Right cardiac atrium (tissue), 5 donors: ENCODE measurements at places on chromosomes 4 and X. TPM values are rescaled to one million over a fixed set of nuclear protein-coding genes. Genes with fewer than 3 reads are reported as not detected.

DNA sequence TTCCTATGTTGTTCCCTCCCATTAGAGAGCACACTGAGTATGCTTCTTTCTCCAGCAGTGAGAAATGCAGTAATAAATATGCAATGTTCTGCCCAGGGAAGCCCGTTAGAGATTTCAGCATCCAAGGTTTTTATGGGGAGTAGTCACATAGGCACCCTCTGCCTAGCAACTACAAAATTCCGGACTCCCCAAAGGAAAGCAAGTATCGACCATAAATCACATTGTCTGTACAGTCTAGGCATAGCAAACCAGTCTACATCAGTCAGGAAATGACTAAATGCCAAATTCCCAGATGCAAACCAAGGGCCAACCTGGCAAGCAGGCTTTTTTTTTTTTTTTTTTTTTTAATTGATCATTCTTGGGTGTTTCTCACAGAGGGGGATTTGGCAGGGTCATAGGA, 34.8 kb downstream of the GPR101 start:
- no peak for DNase-seq

DNA sequence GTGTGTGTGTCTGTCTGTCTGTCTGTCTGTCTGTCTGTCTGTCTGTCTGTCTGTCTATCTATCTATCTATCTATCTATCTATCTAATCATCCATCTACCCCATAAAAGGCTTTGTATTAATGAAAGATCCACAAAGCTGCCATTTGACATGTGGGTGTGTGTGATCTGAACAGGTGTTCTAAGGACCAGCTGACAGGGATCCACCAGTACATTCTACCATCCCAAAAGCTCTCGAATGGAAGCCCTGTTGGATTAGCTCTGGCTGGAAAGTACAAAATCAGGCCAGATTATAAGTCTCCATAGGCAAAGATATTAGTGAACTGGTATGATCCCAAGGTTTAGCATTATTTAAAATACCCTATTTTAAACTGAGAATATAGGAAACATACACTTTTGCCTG, 299.3 kb downstream of the CAMK2D start:
- DNase-seq = no peak

DNA sequence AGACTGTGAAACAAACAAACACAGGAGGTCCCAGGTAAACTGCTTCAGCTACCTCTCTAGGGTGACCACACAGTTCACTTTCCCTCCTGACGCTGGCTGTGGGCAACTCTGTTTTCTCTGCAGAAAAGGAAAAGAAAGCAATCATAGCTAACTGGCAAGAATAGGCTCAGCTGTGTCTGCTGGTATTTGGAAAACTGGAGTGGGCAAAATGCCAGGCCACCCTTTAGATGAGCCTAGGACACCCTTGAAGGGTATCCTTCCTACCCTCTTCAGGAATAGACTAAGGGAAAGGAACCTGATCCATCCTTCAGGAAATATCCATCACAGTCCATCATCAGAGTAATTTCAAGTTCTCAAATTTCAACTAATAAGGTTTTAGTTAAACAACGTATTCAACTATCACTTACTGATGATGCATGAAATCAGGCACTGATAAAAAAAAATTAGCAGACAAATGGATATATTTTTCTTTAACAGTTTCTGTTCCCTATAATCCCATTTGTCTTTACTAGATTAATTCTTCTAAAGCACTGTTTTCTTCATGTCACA, 60.9 kb downstream of the CAMK2D start:
- no peak for DNase-seq

- DNase-seq = no peak
These were observed 23.9 kb upstream of the TMSB4X start for GRCh38 chrX:12950851-12951594.

- DNase-seq = no peak
These were observed 2.9 kb upstream of the ATOH1 start for GRCh38 chr4:93825551-93826216.

DNA sequence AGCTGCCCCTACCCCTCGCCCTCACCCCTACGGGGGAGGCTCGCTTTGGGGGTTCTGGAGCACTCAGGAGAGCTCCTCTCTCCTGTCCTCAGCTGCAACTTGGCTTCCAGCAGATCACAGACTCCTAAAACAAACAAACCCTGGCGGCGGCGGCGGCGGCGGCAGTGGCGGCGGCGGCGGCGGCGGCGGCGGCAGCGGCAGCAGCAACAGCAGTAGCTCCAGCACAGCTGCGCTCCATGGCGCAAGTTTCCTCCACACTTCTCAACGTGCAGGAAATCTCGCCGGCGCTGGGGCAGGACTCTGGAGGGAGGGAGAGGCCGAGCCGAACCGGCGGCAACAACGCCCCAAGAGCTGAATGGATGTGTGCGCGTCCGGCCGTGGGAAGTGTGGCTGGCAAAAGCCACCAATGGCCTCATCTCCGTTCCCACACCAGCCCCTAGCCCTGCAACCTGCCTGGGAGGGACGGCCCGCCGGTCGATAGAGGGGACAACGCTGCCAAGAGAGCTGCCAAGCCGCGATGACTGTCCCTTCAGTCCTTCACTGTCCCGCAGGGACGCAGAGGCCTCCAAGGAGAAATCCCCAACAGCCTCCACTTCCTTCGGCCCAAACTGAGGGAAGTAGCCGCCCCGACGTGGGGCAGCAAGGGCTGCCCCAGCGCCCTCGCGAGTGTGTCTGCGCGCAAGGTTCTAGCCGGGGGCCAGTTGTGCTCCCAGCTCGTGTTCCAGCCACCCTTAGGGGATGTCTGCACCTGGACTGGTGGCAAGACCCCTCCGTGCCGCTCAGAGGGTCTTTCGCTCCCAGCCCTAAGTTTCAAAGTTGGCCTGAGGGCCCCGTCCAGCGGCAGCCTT, 775 bp downstream of the SHROOM4 start:
- DNase-seq = peak; percentile 81

DNA sequence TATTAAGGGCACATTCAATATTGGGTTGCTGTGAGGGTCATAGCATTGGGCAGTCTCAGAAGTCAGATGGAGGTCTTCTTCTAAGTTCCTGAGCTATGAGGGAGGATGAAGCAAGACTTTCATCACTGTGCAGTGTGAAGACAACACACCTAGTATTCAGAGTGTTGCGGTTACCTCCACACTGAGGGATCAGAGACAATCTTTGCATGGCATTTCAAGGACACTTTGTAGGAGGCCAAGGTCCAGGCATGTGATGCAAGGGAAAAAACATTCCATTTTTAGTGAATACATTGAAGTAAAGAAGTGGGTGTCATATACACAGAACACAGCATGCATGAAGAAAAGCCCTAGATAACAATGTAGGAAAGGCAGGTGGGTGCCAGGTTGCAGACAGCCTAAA, 481.2 kb upstream of the DIPK2B start:
- no peak for DNase-seq

- DNase-seq = no peak
These were observed 248.6 kb upstream of the JADE1 start for GRCh38 chr4:128560754-128561495.

GRCh38 chrX:118839334-118839958, 15.8 kb downstream of the ZCCHC12 start:
- DNase-seq = peak; percentile 91

GRCh38 chr4:106062452-106062875, 167.2 kb downstream of the NPNT start:
- DNase-seq = no peak

GRCh38 chr4:76990288-76991080, 40.9 kb downstream of the SEPTIN11 start:
- no peak for DNase-seq

- no peak for DNase-seq
These were observed 80.8 kb upstream of the IQCM start for GRCh38 chr4:149896432-149896831.

DNA sequence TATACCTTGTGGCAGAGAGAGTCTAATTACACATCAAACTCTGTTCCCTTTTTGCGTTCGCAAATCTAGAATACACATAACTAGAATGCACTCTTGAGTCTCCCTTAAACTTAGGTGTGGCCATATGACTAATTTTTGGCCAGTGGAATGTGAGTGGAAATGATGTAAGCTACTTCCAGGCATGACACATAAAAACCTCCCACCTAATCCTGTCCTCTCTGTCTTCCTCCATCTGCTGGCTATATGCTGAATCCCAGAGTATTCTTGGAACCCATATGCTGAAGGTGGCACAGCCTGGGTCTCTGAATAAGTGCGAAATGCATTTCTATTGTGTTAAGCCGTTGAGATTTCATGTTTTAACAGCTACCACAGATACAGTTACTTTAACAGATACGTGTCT, 269.9 kb upstream of the NRK start:
- no peak for DNase-seq

- no peak for DNase-seq
These were observed 796 bp upstream of the MED14 start for GRCh38 chrX:40736170-40736505.

DNA sequence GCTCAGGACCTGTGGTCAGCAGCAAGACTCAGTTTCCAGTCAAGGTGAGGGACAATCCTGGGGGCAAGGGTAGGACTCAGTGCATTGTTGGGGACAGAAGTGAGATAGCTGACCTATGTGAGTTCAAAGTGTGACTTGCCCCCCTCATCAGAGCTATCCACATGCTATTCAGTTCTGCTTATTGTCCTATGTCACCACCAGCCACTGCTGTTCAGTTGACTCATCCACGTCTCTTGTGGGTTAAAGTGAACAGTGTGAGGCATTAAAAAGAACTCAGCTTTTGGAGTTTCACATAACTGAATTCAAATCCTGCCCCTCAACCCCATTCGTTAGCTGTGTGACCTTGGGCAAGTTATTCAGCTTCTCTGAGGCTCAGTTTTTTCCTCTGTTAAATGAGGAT, 4.4 kb upstream of the APLN start:
- no peak for DNase-seq

DNA sequence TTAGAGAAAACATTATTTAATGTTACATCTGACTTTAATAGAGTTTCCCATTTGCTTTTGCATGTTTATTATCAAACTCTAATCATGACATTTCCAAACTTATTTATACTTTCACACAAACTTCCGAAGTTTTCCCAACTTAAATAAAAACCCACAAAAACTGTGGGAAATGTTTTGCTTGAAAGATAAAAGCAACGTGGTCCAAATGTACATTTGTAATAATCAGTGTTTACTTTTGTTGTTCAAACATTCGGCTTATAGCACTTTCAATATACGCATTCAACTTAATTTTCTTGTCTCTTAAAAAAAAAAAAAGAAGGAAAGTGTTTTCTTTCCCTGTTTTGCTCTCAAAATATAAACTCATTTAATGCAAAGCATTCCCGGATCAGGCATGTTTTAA, 51.0 kb downstream of the STX18 start:
- DNase-seq = no peak

DNA sequence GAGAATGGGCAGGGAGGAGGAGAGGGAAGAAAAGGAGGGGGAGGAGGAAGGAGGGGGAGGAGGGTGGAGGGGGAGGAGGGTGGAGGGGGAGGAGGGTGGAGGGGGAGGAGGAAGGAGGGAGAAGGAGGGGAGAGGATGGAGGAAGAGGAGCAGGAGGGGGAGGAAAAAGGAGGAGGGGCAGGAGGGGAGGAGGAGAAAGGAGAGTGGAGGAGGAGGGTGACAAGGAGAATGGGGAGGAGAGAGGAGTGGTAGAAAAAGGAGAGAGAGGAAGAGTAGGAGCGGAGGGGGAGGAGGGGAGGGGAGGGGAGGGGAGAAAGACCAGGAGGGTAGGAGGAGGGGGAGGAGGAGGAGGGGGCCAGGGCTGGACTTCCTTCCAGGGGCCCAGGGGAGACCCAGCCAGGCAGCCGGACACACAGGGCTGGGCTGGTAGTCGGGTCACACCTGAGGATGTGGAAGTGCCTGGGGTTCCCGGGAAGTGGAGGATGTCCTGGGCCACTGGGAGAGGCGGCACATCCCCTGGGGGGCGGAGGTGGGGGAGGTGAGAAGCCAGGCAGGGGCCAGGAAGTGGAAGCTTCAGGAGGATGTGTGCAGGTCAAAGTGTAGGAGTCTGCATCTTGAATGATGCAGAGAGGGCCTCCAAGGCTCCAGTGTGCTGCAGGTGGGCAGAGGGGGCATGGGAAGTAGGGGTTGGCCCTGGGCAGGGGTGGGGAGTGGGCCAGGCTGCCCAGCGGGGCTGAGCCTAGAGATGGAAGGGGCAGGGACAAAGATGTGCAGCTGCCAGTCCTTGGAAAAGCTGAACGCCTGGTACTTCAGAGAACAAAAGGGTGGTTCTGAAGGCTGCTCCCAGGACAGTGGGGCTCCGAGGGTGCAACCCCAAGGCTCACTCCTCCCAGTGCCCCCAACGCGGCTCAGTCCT, 18.8 kb downstream of the IL3RA start:
- peak; percentile 55 for DNase-seq

- no peak for DNase-seq
These were observed 668.8 kb upstream of the PRKX start for GRCh38 chrX:4382273-4382672.

- DNase-seq = no peak
These were observed 36.8 kb downstream of the ING2 start for GRCh38 chr4:183541752-183542040.

DNA sequence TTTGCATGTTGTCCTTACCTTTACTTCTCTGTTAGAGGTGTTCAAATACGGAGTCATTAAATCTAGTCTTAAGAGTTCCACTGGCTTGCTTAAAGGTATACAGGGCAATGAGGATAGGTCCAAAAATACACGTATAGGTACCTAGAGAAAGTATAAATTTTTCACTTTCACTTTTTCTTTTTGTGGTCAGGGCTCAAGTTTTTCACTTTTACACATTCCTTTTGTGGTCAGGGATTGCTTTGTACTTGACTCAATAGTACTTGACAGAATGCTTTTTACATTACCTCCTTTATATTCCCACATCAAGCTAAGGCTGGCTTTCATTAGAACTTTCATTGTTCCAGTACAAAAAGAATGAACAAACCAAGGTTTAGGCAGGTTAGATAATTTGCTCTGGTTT, 21.7 kb downstream of the TMEM184C start:
- DNase-seq = no peak

GRCh38 chr4:122003335-122003734, 51.5 kb upstream of the TRPC3 start:
- no peak for DNase-seq

GRCh38 chr4:156781852-156782251, 189.7 kb downstream of the PDGFC start:
- no peak for DNase-seq

- no peak for DNase-seq
These were observed 362.2 kb upstream of the POU3F4 start for GRCh38 chrX:83145876-83146275.

- no peak for DNase-seq
These were observed 267.0 kb upstream of the KLF3 start for GRCh38 chr4:38396845-38397547.

DNA sequence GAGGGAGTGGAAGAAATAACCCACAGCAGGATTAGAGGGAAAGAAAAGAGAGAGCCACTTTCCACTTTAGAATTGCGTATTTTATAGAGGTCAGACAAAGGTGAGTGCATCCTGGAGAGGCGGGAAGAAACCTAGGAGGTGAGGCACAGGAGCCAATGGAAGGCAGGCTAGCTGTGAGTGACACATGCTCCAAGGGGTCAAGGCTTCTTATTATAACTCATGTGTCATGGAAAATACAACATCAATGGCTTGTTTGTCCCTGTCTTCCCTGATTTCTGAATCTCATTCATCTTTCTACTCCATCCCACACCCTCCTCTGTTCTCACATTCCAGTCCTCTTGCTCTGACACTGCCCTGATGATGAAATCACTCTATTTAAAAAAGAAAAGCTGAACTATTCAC, 14.4 kb downstream of the ANXA3 start:
- no peak for DNase-seq

- DNase-seq = no peak
These were observed 75.9 kb upstream of the CAMK2D start for GRCh38 chr4:113837397-113837796.

PRKX gene
- total RNA-seq = 5.1 TPM

CD38 gene
- total RNA-seq = 3.2 TPM

KLF8 gene
- total RNA-seq = 7.8 TPM

ALAS2 gene
- total RNA-seq = 0.59 TPM

MYL5 gene
- total RNA-seq = 4.0 TPM

CCDC158 gene
- 2.0 TPM for total RNA-seq

ZNF732 gene
- not detected for total RNA-seq

NAP1L2 gene
- total RNA-seq = 8.9 TPM

SCML1 gene
- total RNA-seq = 7.2 TPM
